ENCODE measurements at places on chromosomes 4 and X.

GRCh38 chr4:180625653-180626052, 1617.5 kb upstream of the TENM3 start:
- no peak for DNase-seq

- no peak for DNase-seq
Observed at GRCh38 chrX:110212299-110212698, 105.6 kb downstream of the AMMECR1 start.

GRCh38 chr4:1717129-1718094, 3.7 kb downstream of the TMEM129 start:
- DNase-seq: no peak

GRCh38 chr4:63817196-63817865, 591.9 kb downstream of the TECRL start:
- DNase-seq: no peak

- DNase-seq: no peak
Observed at GRCh38 chrX:86149119-86149518, 868 bp downstream of the DACH2 start.
